Stimulated activated CD4-positive, alpha-beta T cell treated with anti-CD3 and anti-CD28 coated beads, Interleukin-15, amount 100 ng/mL, for 1 hour (primary cell): ENCODE measurements at places on chromosomes 7 and 10.

GRCh38 chr10:47252093-47252780 lies 47.8 kb upstream of the GDF10 start:
- DNase-seq: no peak

- DNase-seq: no peak
Measured at GRCh38 chr10:132098539-132099388, 33.0 kb downstream of the JAKMIP3 start.

- DNase-seq: no peak
Measured at GRCh38 chr7:16759840-16760239, 6.3 kb downstream of the TSPAN13 start.

DNA sequence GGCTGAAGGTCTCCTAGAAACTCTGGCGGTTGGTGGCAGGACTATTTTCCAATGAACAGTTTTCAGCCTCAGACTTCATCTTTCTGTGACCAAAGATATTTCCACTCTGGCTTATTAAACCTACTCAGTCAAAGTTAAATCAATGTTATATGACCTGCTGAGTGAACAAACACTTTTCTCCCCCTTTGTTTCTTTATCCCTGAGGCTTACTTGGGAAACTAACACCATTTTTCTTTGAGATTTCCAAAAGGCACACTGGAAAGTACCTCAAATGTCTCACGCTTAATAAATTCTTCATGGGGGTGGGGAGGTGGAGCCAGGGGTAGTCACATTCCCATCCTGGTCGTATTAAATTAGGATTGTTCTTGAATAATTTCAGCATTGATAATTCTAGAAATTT lies 1.8 kb downstream of the TMEM26 start:
- no peak for DNase-seq
